ENCODE measurements at places on chromosomes 16 and 17.

- DNase-seq: no peak
These were observed 1496.7 kb downstream of the CDH11 start for GRCh38 chr16:63625126-63625525.

GRCh38 chr17:78431692-78431958, 53.2 kb downstream of the PGS1 start:
- no peak for DNase-seq

GRCh38 chr17:76379646-76380376, 4.6 kb upstream of the SPHK1 start:
- DNase-seq: no peak

DNA sequence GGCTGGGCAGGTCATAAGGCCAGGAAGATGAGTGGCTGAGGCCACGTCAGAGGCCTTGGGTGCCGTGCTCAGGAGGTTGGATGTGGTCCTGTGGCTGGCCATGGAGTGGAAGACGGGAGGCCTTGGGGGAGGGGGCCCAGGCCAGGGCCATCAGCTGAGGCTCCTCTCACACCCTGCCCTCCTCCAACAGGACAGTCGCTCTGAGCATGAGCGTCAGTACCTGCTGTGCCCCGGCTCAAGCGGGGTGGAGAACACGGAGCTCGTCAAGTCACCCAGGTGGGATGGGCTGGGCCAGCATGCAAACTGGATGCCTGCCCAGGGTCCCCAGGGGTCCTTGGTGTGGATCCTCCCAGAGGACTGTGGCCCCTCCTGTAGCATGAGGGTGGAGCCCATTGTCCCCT, 19.2 kb downstream of the POLR3E start:
- no peak for DNase-seq

GRCh38 chr16:21326459-21326858, 48.4 kb upstream of the CRYM start:
- no peak for DNase-seq

GRCh38 chr17:6455321-6455705, 11.1 kb downstream of the PIMREG start:
- no peak for DNase-seq

GRCh38 chr17:8875957-8876356, 8.5 kb upstream of the PIK3R6 start:
- DNase-seq: no peak

- no peak for DNase-seq
These were observed 164.3 kb upstream of the FOXF1 start for GRCh38 chr16:86346034-86346433.

DNA sequence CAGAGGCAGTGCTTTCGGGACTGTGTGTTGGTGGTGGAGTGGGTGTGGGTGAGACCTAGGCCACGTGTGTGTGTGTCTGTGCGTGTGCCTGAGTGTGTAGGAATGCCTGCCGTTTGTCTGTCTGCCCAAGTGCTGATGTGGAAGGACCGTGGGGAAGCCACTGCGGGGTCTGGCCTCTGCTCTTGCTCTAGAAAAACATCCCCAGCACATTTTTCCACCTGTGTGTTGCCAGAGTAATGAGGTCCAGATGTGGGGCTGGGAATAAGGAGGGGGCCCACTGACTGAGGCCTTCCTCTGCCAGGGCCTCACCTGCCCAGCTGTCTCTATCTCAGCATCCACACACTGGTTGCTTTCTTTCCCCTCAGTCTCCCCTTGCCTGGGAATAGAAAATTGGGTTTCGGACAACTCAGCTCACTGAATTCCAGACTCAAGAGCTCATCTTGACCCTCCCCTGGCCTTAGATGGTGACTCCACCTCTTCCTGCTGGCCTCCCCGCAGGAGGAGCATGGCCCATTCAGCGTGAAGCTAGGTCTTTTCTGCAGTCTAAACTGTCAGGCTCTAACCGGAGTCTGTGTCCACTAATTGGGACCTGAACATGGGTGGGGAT, 7.6 kb downstream of the SGCA start:
- DNase-seq: peak; percentile 87

- no peak for DNase-seq
These were observed 174.2 kb upstream of the FAM20A start for GRCh38 chr17:68775318-68775717.

DNA sequence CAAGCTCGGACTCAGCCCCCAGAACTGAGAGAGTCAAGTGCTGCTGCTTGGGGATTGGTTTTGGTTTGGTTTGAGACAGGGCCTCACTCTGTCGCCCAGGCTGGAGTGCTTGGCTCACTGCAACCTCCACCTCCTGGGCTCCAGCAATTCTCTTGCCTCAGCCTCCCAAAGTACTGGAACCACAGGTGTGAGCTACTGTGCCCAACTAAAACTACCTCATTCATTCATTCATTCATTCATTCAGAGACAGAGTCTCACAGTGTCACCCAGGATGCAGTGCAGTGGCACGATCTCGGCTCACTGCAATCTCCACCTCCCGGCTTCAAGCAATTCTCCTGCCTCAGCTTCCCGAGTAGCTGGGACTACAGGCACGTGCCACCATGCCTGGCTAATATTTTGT, 24.7 kb downstream of the UNKL start:
- DNase-seq: no peak

- DNase-seq: peak; percentile 70
These were observed 8.7 kb downstream of the SLC12A4 start for GRCh38 chr16:67959536-67960329.

DNA sequence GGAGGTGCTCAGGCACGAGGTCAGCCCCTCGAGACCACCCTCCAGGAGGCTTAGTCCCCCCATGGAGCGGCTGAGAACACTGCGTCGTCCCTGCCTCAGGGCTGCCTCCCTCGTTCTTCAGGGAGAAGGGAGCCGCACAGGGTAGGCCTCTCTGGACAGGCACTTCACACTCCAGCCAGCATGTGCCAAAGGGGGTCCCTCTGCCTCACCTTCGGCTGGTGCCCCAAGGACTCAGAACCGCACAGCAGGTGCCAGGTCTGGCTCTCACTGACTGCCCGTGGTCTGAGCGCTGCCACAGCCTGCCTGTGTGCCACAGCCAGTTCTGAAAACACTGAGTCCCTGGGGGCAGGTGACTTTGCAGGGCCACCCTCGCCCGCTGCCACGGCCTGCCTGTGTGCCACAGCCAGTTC, 7.1 kb downstream of the P2RX5 start:
- DNase-seq: no peak

DNA sequence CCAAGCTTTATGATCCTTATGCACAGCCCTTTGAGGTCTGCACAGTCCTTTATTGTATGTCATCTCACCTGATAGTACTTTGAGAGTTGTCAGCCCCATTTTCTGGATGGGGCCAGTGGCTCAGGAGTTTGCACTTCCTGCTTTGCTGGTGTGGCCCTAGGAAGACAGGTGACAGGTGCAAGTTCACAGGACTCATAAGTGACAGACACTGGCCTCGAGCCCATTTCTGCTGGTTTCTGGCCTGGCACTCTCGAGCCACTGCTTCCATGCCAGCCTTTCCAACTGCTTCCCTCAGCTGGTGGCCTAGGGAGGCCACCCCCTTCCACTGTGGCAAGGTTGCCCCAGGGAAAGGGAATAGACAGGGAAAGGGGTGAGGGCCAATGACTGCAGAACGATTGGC, 84.4 kb upstream of the CCL1 start:
- no peak for DNase-seq

GRCh38 chr17:74795327-74796020, 19.3 kb upstream of the NAT9 start:
- no peak for DNase-seq

- DNase-seq: no peak
These were observed 99.0 kb downstream of the MSI2 start for GRCh38 chr17:57355090-57355859.

- DNase-seq: no peak
These were observed 962 bp downstream of the CSHL1 start for GRCh38 chr17:63910096-63910495.

- DNase-seq: peak; percentile 80
These were observed 3.5 kb downstream of the CORO6 start for GRCh38 chr17:29619251-29619650.

DNA sequence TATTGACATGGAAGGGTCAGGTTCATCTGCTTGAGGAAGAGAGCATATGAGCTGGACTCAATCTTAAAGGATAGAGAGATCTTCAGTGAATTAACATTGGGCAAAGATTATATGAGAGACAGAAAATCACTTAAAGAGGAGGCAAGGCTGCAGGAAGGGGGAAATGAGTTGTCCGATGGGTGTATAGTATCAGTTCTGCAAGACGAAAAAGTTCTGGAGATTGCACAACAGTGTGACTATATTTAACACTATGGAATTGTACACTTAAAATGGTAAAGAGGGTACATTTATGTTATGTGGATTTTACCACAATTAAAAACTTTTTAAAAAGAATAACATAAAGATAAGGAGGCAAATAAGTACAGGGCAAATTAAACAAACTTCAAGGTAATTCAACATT, 80.7 kb downstream of the HELZ start:
- DNase-seq: no peak

DNA sequence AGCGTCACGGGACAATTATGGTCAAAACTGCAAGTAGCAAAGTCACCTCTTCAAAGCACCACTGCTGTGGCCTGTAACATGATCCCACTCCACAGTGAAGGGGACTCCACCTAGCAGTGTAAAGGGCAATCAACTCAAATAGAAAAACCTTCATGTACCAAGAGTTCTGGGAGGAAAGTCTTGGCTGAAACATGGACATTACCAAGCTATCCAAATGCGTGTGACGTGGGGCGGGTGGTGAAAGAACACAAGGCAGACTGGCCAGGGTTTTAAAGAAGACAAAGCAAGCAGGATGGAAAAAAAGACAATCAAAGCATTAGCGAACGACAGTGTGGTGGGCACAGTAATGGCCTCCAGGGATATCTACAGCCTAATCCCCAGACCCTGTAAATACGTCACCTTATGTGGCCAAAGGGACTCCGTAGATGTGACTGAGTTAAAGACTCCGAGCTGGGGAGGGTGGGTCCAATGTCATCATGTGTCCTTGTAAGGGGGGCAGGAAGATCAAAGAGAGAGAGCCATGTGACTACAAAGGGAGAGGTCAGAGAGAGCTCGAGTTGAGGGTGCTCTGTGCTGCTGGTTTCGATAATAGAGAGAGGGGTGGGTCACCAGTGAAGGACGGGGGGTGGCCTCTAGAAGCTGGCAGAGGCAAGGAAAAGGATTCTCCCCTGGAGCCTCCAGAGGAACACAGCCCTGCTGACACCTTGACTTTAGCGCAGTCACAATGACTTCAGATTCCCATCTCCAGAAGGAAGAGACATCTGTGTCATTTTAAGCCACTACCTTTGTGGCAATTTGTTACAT, 6.0 kb downstream of the HSDL1 start:
- DNase-seq: peak; percentile 27

DNA sequence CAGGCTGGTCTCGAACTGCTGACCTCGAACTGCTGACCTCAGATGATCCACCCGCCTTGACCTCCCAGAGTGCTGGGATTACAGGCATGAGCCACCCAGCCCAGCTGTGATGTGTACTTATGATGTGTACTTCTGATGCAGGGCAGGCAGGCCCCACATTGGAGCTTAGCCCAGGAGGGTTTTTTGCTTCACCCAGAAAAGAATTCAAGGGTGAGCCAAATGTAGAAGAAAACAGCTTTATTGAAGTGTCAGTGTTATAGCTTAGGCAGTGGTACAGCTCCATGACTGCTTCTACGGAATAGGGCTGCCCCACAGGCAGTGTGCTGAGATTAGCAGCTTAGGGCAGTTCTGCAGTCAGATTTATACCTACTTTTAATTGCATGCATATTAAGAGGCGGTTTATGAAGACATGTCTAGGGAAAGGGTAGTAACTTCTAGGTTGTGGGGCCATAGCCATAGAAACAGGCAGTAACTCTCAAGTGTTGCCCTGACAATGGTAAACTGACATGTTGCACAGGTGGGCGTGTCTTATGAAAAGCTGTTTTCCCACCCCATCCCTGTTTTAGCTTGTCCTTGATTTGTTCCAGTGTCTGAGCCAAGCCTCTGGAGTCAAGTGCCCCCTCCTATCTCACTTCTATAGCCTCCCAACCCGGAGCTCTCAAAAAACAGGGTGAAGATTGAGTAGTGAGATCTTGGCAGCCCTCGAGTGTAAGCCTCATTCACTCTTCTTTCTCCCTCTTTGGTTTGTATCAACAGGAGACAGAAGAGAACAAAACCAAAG, 24.1 kb upstream of the POLR3E start:
- no peak for DNase-seq

DNA sequence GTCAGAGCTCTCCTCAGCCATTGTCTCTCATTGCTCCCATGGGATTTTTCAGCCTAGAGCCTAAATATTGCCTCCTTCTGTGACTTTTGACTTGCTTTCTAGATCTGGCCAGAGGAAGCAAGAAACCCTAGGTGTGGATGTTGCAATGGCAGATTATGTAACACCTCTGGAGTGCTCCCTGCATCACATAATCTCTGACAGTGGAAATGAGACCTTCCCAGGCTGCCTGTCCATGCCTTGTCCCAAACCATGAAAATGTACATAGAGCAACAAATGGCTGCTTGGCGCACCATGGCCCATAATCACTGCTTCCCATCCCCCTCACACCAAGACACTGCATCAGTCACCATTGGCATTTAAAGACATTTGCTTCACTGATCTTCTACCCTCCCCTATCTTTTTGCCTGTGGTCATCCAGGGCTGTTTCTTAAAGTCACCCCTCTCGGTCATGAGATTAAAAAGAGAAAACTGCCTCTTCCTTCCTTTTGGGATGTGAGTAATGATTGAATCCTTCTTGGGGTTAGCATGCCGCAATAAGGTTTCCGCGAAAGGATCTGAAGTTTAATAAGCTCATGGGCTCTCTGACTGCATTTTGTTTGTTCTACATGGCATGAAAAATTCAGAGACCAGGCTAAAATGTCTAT, 34.2 kb upstream of the CCL2 start:
- no peak for DNase-seq

DNA sequence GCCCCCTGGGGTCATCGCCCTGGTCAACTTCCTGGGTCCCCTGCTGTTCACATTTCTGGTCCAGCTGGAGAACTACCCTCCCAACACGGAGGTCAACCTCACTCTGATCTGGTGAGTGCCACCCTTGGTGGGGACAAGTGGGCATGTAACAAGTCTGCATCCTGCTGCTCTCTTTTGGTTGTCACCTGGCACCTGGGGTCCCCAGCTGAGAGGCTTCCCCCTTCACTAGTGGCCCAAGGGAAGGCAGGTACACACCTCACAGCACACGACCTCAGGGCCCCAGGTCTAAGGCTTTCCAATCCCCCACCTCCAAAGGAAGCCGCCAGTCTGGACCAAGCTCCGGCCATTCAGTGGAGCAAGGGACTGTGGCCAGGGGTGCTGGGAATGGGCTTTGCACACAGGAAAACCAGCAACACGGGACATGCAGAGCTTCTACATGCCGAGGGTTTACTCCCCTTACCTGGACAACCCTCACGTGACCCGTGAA, 4.4 kb downstream of the TMC8 start:
- DNase-seq: no peak

GRCh38 chr17:77493238-77493820, 352.6 kb downstream of the SEC14L1 start:
- DNase-seq: peak; percentile 56

- DNase-seq: no peak
These were observed 1.2 kb downstream of the PCGF2 start for GRCh38 chr17:38746849-38747462.

GRCh38 chr17:36862116-36862920, 75.0 kb upstream of the LHX1 start:
- DNase-seq: no peak

Data from tibial artery (tissue), 4 donors.